ENCODE measurements at places on chromosomes 1 and 21. TPM values are rescaled to one million over a fixed set of nuclear protein-coding genes. Genes with fewer than 3 reads are reported as not detected.

DNA sequence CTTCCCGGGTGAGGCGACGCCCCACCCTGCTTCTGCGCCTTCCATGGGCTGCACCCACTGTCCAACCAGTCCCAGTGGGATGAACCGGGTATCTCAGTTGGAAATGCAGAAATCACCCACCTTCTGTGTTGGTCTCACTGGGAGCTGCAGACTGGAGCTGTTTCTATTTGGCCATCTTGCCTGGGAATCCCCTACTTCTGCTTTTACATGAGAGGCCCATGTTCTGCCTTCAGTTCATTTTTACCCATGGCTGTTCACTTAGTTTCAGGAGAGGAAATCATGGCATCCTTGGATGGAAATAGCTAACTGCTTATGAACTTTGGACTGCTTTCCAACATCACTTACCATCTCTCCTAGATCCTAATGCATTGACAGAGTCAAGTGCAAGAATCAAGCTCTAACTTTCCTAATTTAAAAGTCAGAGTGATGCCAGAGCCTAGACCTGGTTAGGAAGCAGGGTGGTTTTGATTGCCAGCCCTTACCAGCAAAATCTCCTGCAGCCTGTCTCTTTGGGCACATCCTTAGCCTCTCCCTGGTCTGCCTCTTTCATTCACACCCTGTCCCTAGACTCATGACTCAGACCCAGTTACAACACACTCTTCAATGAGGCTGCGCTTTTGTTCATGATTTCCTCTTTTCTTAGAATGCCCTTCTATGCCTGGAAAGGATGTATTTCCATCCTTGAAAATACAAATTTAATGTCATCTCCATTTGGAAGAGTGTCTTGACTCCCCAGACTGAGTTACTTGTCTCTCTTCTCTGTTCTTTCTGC lies 137.2 kb downstream of the KCTD3 start:
- DNase-seq = no peak

GRCh38 chr1:99992760-99993467 lies 23.1 kb downstream of the SLC35A3 start:
- no peak for DNase-seq

The LRRC47 gene
- 52.4 TPM for total RNA-seq

The MCOLN2 gene
- total RNA-seq = 2.8 TPM

The RGS4 gene
- total RNA-seq = 10.4 TPM

All from MG63 (cell line).